Panc1 (cell line): ENCODE measurements at places on chromosomes 4 and X.

DNA sequence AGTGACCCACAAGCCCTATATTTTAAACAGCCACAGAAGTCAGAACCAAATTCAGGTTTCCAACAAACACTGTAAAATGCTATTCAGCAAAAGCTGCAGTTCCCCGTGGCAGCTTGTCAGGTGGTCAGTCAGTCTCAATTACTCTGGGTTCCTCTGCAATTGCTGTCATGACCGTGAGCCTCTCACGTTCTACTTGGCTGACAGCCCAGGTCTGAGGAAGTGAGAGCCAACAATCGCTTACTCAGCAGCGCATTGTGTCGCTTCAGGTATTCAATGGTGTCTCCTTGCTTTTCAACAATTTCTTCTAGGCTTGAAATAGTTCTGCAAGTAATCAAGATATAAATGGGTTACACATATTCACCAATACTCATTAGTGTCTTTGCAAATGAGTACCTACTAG, 25.8 kb downstream of the TRIM75 start:
- no peak for DNase-seq

- no peak for DNase-seq
These were observed 15.1 kb downstream of the TEC start for GRCh38 chr4:48254381-48255071.

GRCh38 chr4:48954314-48954713, 31.8 kb upstream of the CWH43 start:
- DNase-seq, result no peak

- no peak for DNase-seq
These were observed 163.5 kb downstream of the PPP3CA start for GRCh38 chr4:101183666-101184373.

DNA sequence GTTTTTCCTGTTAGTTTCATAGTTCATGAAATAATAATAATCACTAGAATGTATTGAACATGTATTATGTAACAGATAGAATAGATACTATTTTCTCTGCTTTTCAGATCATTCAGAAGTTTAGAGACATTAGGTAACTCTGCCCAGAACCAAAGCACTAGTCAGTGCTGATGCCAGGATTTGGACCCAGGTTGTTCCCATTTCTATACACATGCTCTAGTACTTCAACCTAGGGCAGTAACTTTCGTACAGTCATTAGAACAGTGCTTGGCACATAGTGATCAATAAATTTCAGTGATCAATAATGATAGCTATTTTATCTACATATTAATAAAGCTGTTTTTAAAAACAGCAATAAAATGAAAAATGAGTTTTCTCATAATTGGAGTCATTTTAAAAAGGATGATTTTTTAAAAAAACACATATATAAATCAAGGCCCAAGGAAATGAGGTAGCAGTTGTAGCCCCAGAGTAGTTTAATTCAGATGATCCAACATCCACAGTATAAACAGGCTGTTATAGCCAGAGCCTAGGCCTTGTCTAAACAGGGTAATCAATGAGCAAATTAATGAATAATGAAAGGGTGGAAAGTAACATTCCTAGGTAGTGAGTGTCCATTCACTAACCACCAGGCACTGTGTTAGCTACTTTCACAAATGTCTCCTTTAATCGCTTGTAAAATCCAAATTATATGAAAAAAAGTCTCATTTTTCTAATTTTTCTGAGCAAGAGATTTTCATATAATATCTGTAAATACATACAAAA, 25.6 kb downstream of the TXK start:
- DNase-seq, result no peak

DNA sequence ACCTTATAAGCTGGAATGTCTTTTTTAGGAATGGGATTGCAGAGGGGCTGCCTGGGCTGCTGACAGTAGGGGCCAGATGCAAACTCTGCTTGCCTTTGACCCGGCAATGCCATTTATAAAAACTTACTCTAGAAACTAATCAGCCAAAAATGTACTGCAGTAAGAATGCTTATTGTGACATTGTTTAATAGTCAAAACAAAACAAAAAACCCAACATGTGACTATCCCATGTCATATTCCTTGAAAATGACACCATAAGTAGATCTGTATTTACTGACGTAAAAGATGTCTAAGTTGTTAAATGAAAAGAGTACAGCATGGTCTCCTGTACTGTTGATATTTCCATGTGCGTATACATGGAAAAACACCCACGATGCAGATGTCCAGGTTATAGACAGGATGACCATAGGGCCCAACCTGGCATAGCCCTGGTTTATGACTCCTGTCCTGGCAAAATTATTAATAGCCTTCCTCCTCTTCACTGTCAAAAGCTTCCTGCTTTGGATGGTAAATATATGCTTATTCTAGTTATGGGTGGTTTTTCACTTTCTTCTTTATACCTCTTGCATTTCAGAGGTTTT, 138.9 kb downstream of the PTTG2 start:
- no peak for DNase-seq

GRCh38 chr4:154560824-154561231, 2.0 kb upstream of the FGB start:
- DNase-seq, result no peak

- no peak for DNase-seq
These were observed 457.5 kb upstream of the GRID2 start for GRCh38 chr4:91846233-91846632.

DNA sequence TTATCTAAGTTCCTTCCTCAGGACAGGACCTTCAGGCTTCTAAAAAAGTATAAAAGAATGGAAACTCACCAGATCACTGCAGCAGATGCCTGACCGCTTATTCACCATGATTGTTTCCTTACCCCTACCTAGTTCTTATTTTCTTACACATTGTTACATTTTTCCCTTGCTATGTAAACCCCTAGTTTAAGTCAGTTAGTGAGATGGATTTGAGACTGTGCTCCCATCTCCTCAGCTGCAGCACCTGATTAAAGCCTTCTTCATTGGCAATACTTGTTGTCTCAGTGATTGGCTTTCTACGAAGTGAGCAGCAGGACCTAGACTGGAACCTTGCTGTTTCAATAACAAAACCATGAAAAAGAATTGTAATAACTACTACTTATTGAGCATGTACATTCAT, 4.7 kb downstream of the SPARCL1 start:
- no peak for DNase-seq

GRCh38 chrX:154046031-154046781, 26.5 kb upstream of the IRAK1 start:
- no peak for DNase-seq

- DNase-seq, result no peak
These were observed 186.3 kb downstream of the SLC7A11 start for GRCh38 chr4:138055890-138056289.

- no peak for DNase-seq
These were observed 208.9 kb downstream of the ADAMTS3 start for GRCh38 chr4:72360075-72360474.

GRCh38 chr4:83629945-83630721, 94.2 kb downstream of the GPAT3 start:
- DNase-seq, result no peak

- no peak for DNase-seq
These were observed 156.5 kb upstream of the ARHGAP24 start for GRCh38 chr4:85318415-85318814.

GRCh38 chr4:154877110-154877760, 96.2 kb downstream of the RBM46 start:
- no peak for DNase-seq

- no peak for DNase-seq
These were observed 41.4 kb upstream of the USP9X start for GRCh38 chrX:41043674-41044345.

- no peak for DNase-seq
These were observed 30.5 kb upstream of the NSG1 start for GRCh38 chr4:4356106-4357041.

DNA sequence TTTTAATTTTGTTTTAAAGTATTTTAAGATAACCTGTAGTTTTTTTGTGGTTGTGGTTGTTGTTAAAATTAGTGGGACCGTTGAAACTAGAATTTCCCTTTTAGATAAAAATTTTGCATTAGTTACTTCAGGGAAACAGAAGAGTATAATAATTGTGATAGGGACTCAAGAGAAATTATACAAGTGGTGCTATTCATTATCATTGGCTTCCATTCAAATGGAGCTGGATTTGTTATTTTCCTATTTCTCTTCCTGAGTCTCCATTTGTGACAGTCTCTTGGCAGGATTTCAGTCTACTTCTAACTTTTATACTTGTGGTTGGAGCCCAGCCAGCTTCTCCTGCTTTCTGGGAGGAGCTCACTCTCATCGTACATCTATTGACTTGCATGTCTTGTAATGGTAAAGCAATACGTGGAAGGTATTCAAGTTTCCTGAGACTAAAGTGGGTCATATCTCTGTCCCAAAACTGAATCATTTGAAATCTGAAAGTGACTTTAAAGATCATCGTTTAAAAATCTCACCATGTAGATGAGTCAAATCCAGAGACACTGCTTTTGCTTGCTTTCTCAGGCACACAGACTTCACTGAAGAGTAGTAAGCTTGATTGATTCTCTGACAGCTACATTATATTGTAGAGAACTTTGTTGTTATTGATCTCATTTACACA, 155.8 kb downstream of the RPA4 start:
- no peak for DNase-seq

DNA sequence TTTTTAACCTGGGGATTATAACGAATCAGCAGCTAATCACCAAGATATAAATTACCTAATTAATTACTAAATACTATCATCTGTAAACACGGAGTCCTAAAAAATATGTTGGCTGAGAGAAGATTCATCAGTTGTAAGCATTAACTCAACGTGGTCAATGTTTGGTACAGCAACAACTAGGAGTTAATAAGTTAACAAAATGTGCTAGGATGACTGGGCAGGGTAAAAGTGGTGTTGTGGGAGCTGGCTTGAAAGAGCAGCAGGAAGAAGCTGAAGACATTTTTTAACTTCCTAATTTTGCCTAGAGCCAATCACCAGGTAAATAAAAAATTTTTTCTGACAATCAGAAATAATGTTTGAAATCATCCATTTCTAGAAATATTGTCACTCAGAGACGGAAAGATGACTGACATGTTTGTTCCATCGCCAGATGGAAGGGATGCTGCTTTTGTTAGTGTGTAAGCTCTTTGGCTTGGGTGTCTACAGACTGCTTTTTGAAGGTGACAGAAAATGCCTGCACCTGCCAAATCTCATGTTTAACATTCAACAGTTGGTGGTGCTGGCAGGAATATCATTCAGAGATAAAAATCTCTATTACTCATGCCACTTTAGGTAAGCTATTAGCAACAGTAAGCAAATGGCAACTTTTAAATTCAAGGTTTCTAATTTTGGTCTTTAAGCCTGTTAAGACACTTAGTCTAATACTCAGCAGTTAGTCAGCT, 1126.9 kb downstream of the STPG2 start:
- DNase-seq, result no peak

DNA sequence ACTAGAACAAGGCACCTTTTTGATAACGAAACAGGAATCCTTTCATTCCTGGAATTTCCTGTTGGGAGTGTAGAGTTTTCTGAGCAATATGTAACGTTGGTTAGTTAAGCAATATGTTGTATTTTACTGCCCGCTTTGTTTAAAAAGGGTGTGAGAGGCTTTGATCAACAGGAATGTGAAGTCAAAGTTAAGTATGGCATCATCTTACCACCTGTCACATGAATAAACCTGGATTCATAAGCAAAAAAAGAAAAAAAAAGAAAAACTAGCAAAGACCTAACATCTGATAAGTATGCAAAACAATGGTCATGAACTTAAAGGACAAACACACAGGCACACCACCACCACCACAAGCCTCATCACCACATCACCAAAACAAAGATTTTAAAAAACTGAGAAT, 7.1 kb upstream of the CXCL5 start:
- no peak for DNase-seq

GRCh38 chrX:150577174-150577573, 8.8 kb downstream of the MTM1 start:
- DNase-seq, result no peak

DNA sequence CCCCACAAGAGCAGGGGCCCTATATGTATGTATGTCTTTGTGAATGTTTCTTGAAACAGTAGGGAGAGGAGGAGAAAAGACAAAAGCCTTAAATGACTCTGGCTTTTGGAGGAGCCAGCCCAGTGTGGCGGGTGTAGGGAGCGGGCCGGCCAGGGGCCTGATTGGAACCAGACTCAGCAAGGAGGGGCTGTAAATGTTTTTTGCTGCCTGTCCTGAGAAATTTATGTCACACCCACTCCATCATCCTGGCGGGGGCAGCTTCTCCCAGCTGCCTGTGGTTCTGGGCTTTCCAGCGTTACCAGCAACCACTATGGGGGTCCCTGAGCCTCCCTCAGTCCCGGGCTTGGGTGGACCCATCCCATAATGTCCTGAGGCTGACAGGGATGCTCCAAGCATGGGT, 130.8 kb downstream of the PJA1 start:
- DNase-seq, result no peak
